HT1080 (cell line): ENCODE measurements at places on chromosomes 7 and 10. TPM values are rescaled to one million over a fixed set of nuclear protein-coding genes. Genes with fewer than 3 reads are reported as not detected.
A peak's percentile ranks its signal among the peaks of the same experiment; 100 is the strongest.

C10orf67 gene
- total RNA-seq: 0.10 and 0.50 TPM in 2 replicates

GRCh38 chr7:137032436-137032835, 164.0 kb downstream of the CHRM2 start:
- DNase-seq: no peak

- DNase-seq: no peak
Observed at GRCh38 chr7:131735101-131735500, 178.7 kb upstream of the PODXL start.

- no peak for DNase-seq
Observed at GRCh38 chr7:50287129-50287528, 17.4 kb upstream of the IKZF1 start.

DNA sequence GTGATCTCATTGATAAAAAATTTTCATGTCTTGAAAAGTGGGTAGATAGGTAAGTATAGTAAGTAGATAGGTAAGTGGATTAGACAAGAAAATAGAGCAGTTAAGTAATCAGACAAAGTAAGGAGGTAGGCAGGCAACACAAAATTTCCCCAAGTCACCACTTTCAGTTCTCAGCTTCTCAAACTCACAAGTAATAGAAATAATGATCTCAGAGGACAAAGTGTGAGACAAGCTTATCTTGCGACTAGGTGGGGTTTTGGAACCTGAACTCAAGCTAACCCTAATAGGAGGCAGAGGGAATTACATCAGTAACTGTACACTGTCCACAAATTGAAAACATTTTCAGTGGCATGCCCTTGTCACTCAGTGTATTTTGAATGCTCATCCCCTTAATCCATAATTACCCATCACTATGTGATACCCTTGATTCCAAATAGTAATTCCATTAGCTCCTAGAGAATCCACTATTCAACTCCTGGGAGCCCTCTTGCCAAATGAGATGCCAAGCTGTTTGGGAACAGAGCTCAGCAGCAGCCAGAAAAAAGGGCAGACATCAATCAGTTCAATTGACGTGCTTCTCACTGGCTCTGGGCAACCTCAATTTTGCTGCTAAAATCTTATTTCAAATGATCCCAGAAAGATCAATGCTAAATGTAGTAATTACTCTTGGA, 703.2 kb downstream of the XPNPEP1 start:
- no peak for DNase-seq

DNA sequence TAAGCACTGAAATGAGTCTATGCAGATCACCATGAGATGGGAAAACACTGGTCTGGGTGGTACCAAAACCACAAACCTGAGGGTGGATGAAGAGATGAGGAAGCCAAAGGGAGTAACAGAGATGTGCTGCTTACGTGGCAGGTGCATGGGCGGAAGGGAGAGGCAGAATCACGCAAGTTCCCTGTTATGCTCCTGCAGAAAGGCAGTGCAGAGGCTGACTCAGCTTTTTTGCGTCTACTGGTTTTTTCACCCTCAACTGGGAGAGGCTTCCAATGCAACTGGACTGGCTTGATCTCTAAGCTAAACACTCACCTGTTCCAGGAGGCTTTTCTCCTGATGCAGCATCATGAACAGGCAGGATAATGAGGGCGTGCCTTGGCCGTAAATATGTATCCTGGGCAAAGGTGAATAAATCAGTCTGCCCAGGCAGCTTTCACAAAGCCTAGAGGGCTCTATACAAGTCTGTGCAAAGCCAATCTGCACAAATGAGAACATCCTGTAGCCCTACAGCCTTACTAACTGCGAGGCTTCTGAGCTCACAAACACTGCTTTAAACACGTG, 95.4 kb upstream of the AFAP1L2 start:
- DNase-seq: no peak

- peak; percentile 80 for DNase-seq
Observed at GRCh38 chr7:112510001-112510742, 29.4 kb downstream of the LSMEM1 start.

DNA sequence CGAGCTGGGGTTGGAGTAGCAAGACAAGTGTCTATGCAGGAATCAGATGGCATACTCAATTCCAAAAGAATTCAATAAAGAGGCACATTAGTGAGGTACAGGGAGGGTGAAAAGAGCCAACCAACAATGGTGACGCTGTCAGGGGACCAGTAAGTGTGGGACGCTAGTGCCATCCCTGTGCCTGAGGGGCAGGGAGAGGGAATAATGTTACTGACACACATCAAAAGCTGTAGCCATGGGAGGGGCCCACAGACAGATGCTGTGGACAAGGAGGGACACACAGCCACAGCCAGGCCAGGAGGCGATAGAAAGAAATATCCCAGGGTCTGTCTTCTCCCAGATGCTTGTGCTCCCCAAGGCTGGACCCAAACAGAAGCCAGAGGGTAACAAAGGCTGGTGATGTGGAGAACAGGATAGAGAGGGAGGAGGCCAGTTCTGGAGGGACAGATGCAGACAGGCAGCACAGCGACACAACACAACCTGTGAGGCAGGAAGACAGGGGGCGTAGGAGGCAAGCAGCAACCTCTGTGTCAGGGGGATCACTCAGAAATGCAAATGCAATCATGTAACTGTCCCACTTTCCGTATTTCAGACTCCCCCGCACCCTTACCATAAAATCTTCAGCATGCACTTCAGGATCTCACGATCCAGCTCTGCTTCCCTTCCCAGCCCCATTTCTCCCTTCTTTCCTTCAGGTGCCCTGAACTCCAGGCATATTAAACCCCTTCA, 240.5 kb upstream of the FZD8 start:
- DNase-seq: no peak

TRPV5 gene
- total RNA-seq: not detected in 2 replicates

- DNase-seq: peak; percentile 70
Observed at GRCh38 chr7:33982425-33982786, 77.1 kb downstream of the BMPER start.

GRCh38 chr10:13972609-13973008, 358.1 kb downstream of the FRMD4A start:
- DNase-seq: no peak

- peak; percentile 97 for DNase-seq
Observed at GRCh38 chr7:1883031-1883761, 213.1 kb downstream of the ELFN1 start.

GRCh38 chr7:89334797-89335196, 539.3 kb upstream of the TEX47 start:
- DNase-seq: peak; percentile 38

GRCh38 chr10:34255035-34255434, 560.1 kb downstream of the PARD3 start:
- no peak for DNase-seq

DNA sequence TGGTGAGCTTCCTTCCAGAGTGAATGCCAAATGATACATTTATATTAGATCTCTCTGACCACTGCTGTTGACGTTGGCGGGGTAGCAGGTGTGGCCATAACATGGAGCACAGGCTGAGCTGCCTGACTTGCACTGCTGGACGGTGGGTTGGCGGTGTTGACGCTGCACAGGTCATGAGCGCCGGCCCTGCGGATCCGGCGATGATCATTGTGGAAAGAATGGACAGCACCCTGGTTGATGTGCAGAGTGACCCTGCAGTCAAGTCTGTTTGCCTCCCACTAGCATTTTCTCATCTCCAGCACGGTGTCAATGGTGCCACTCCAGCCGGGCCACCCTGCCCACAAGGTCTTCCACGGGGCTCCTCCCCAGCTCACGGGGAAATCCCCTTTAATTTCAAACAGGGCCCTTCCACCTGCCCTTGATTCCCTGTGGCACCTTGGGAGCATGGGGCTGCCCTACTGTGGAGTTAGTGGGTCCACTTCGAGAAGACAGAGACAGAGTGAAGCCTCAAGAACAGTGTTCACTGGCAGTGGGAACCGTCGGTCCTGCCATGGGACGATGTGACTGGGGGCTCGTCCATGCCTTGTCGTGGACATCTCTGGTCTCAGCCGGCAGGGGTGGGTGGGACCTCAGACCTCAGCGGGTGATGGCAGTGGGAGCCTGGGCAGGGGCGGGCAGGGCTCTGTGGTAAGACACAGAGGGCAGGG, 613.5 kb downstream of the PTPRN2 start:
- DNase-seq: no peak

CCDC7 gene
- total RNA-seq: 1.5 and 2.4 TPM in 2 replicates

AKR1C2 gene
- 1.5 and 2.0 TPM in 2 replicates for total RNA-seq

TFEC gene
- total RNA-seq: 0.03 and 0.16 TPM in 2 replicates

DNA sequence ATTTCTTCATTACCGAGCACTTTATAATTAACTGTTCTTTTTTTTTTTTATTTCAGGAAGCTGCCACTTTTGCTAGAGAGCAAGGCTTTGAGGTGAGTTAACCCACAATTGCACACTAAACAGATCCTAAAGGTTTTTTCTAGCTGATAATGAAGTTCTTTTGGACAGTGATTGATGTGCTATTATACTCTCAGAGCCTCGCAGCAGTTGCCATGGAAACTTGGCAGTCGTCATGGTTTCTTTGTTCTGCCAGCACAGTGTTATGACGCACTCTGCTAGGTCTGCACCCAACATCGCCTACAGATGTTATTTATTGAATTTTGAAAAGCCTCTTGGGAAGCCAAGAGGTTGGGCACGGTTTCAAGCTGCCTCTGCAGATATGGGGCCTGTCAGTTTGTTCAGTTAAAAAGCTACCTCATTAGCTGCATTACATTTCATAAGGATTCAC, 237.2 kb upstream of the KAT6B start:
- peak; percentile 38 for DNase-seq

- no peak for DNase-seq
Observed at GRCh38 chr7:94303695-94304094, 91.0 kb upstream of the COL1A2 start.

GRCh38 chr10:118139321-118139720, 92.6 kb upstream of the RAB11FIP2 start:
- peak; percentile 10 for DNase-seq

- no peak for DNase-seq
Observed at GRCh38 chr10:44949915-44950314, 9.7 kb upstream of the RASSF4 start.

DNA sequence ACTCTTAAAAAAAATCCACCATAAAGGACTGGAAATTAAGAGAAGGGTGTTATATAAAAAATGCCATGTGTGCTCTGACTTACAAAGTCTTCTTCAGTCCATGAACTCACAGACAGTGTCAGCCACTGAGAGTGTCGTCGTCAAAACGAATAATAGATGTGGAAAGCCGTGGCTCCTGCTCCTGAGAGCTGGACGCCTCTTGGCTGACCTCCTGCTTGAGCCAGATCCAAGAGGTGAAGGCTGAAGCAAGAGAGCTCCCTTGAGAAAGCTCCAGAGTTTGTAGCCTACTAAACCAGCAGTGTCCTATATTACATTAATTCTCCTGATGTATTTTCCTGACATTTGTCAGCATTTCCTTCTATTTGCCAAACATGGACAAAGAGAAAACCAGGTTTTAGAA, 234.3 kb upstream of the C7orf33 start:
- no peak for DNase-seq

GRCh38 chr10:61742812-61743211, 80.1 kb downstream of the CABCOCO1 start:
- no peak for DNase-seq
